ENCODE measurements at places on chromosomes 3 and 15. TPM values are rescaled to one million over a fixed set of nuclear protein-coding genes. Genes with fewer than 3 reads are reported as not detected.

Gene KNG1
- not detected for total RNA-seq

Gene NANOGP8
- total RNA-seq = 0.60 TPM

Gene PRR23E
- total RNA-seq = not detected

Gene FBXO40
- 0.03 TPM for total RNA-seq

Gene MST1R
- total RNA-seq = 54.7 TPM

Gene CCDC54
- total RNA-seq = not detected

Gene PRSS50
- 0.26 TPM for total RNA-seq

Gene ABCC5
- total RNA-seq = 40.5 TPM

Gene COMMD2
- total RNA-seq = 43.1 TPM

Gene GOLGA8M
- 2.0 TPM for total RNA-seq

Gene CD276
- 89.5 TPM for total RNA-seq

Measured in left lung (tissue), 14 donors.